GM18507 (cell line): ENCODE measurements at places on chromosomes 3 and 15.

GRCh38 chr15:66842710-66843441, 140.8 kb downstream of the SMAD6 start:
- no peak for DNase-seq

GRCh38 chr3:118628704-118629341, 405.8 kb downstream of the IGSF11 start:
- DNase-seq, result peak; percentile 22

DNA sequence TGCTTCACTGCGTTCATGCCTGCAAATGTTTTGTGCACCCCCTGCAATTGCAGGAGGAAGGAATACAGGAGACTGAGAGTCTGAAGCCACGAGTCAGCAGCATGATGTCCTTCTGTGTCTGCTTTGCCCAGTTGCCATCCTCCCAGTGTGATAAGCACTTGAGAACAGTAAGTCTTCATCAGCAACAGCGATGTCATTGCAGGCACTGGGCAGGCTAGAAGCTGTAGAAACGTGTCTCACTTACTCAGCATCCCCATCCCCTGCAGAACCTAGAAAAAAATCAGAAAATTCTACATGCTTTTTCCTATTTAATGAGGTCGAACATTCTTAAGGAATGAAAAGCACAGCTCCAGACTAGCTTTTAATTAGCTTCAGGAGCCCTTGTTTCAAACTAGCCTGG, 156.5 kb upstream of the LPP start:
- no peak for DNase-seq

DNA sequence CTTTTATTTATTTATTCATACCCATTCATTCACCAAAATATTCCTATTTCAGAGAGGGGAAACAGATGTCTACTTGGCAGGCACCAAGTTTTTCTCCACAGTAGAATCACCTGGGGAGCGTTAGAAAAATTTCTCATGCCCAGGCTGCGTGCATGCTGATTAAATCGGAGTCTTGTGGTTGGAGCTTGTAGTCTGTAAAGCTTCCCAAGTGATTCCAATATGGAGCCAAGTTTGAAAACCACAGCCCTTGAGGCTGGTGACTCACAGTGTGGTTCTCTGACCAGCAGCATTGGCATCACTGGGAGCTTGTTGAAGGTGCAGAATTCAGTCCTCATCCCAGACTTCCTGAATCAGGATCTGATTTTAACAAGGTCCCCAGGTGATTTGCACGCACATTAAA, 49.7 kb downstream of the PDHB start:
- DNase-seq, result no peak

DNA sequence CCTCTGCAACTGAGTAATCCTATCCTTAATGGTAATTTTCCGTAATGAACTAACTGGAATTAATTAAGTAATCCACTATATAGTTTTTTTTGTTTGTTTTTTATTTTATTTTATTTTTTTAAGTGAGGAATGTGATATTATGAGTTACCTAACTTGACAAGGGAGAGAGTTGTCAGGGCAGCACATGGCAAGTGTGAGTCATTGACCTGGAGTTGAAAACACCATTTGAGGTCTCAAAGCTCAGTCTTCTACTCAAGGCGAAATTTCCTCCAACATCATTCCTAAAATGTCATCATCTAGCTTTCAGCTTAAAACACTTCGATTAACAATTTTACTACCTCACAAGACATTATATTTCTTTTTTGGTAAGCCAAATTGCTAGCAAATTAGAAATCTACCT, 87.8 kb downstream of the NECTIN3 start:
- no peak for DNase-seq

GRCh38 chr15:60941448-60941847, 287.7 kb downstream of the RORA start:
- no peak for DNase-seq

DNA sequence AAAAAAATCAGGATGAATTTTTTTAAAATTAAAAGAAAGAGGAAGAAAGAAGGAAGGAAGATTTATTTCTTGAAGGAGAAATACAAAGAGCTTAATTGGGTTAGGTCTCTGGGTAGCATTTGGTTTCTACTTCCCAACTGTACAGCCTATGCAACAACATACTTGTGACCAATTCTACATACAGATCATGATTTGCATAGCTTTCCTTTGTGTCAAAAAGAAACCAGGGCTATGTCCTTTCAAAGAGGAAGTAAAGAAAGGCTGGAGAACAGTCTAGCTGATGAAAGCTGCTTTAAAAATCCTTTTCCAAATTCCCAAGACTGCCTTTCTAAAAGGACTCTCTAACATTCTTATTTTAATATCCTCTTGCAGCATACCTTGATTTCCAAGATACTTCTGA, 6.1 kb upstream of the HGD start:
- peak; percentile 40 for DNase-seq

- no peak for DNase-seq
These were observed 8.7 kb downstream of the DAZL start for GRCh38 chr3:16596352-16597032.

- no peak for DNase-seq
These were observed 780.8 kb upstream of the GOLIM4 start for GRCh38 chr3:168876346-168877035.

GRCh38 chr3:182248349-182248880, 536.7 kb downstream of the SOX2 start:
- DNase-seq, result no peak

DNA sequence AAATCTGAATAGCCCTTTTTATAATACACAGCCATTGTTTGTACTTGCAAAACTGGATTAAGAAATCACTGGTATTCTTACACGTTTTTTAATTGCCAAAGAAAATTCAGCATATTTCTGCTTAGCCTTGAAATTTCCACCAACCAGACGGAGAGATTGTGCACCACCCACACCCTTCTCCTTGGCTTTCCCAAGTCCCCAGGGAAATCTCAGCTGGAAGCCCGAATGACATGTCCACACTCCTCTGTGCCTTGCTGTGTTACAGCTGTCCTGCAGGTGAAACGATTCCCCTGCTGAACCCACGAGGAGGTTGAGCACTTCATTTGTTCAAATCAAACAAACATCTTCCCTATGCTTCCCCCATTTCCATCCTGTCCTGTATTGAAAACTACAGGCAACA, 49.6 kb upstream of the PPARG start:
- no peak for DNase-seq

DNA sequence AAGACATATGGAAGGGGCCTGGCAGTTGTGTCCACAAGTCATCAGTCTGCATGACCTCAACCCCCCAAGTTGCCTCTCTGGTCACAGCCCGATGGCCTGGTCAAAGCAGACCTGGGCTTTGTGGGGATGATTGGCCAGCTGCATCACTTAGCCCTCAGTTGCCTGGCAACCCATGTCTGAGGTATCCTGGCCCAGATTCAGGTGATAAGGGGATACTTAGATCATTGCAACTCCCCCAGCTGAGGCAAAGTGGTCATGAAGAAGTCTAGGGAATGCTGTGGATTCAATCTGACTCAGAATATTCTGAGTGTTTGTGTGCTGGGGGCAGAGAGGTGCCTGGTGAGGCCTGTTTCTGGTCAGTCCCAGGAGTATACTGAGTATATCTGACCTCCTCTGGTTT, 5.0 kb downstream of the GPR156 start:
- no peak for DNase-seq
